ENCODE measurements at places on chromosomes 2 and 18. TPM values are rescaled to one million over a fixed set of nuclear protein-coding genes. Genes with fewer than 3 reads are reported as not detected.

TMEM169 gene
- total RNA-seq = 67.8 TPM

HOXD8 gene
- total RNA-seq = 18.1 TPM

IL37 gene
- not detected for total RNA-seq

GAREM2 gene
- 6.5 TPM for total RNA-seq

FAM237A gene
- not detected for total RNA-seq

HOXD9 gene
- 3.1 TPM for total RNA-seq

SIX3 gene
- not detected for total RNA-seq

FN1 gene
- total RNA-seq = 1,492 TPM

SERPINB4 gene
- total RNA-seq = not detected

OR6B2 gene
- 0.38 TPM for total RNA-seq
